ENCODE measurements at places on chromosomes 1 and 21.

- no peak for DNase-seq
Measured at GRCh38 chr1:67754526-67754920, 69.5 kb downstream of the GADD45A start.

- no peak for DNase-seq
Measured at GRCh38 chr1:51636764-51637522, 20.1 kb downstream of the OSBPL9 start.

DNA sequence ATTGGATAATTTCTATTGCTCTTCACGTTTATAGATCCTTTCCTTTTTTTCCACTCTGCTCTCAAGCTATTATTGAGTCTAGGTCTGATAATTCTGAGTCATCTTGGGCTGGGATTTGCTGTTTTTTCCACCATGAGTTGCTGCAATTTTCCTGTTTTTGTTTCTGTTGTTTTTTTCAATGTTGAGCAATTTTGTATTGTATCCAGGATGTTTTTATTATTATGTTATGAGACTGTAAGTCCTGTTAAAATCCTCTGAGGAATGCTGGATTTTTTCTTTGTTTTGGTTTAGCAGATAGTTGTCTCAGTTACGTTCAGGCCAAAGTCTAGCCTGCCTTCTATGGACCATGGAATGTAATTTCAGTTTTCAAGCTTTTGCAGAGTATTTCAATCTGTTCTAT, 13.0 kb upstream of the SLC35A3 start:
- no peak for DNase-seq

GRCh38 chr1:26349188-26349876, 4.6 kb downstream of the CRYBG2 start:
- no peak for DNase-seq

DNA sequence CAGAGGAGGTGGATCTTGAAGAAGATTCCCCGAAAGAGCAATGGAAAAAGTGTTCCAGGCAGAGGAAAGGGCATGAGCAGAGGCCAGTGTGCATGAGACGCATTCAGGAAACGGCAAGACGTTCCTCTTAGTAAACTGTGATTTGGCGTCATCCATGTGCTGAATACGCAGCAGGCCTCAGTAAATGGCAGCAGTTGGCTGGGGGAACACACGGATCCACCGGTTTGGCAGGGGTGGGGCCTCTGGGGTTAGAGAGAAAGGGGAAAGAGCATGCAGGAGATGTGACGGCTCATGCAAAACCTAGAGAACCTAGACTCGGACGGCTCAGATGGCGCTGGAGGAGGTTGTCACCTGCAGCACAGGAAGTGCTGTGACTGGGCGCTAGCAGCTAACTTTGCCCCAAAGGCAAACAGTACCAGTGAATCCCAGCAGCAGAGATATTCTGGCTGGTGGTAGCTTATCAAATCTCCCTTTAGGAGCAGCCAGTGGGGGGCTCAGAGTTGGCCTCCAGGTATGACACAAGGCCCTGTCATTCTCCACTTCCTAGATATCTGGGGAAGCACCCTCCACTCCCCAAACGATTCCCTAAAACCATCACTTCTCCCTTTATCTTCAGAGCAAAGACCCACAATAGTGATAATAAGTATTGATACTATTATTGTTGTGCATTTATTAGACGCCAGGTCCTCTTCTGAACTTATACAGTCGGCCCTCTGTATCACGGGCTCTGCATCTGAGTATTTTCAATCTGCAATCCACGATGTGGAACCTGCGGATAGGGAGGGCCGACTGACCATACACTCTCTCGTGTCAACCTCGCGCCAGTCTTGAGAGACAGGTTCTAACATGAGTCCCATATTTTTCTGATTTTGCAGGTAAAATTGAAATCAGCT, 7.6 kb downstream of the LAPTM5 start:
- DNase-seq: peak; percentile 45

DNA sequence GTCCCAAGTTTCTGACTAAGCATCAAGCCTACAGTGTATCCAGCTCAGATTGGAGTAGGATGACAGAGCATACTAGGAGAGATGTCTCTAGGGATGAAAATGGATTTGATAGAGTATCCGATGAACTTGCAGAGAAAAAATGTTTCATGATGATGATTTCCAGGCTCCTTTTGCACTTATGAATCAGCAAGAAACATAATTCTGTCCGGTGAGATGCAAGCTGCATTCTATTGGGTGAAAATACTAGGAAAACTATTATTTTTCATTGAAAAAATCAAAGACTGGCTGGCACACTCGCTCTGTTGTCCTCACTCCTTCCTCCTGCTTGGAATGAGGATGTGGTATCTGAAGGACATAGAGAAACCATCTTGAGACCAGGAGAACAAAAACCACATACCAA, 35.4 kb upstream of the RAB3GAP2 start:
- DNase-seq: no peak
